ENCODE measurements at places on chromosomes 3 and 15. TPM values are rescaled to one million over a fixed set of nuclear protein-coding genes. Genes with fewer than 3 reads are reported as not detected.

DNA sequence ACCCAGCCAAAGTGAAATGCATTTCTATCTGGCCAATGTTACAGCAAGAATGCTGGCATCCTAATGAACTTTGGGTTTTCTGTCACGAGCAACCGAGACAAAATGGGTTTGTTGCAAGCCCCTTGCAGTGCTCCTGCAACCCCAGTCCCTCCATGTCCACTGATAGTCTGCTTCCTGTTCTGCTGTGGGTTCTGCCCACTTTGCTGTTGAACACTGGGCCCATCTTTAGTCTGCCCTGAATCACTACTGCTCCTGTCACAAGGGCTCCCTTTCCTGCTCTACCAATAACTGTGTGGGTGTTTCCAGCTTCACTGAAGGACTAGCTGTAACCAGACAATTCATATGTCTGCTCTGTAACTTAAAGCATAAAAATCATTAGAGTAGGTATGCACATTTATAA is 12.7 kb upstream of the OXSR1 start:
- no peak for DNase-seq
- no peak overlapping the region for H3K4me3 ChIP-seq
- no peaks in the 10 kb centered on the region for H3K36me3 ChIP-seq
- no peaks in the 10 kb centered on the region for H3K4me1 ChIP-seq
- H3K27me3 ChIP-seq = no peaks in the 10 kb centered on the region

- H3K27ac ChIP-seq = no peak overlapping the region
- H3K4me3 ChIP-seq = no peak overlapping the region
- no peaks in the 10 kb centered on the region for H3K4me1 ChIP-seq
- DNase-seq = no peak
- H3K36me3 ChIP-seq = no peaks in the 10 kb centered on the region
These were observed 7.3 kb downstream of the ILDR1 start for GRCh38 chr3:122014741-122015140.

Gene GRK7
- polyA plus RNA-seq = not detected

DNA sequence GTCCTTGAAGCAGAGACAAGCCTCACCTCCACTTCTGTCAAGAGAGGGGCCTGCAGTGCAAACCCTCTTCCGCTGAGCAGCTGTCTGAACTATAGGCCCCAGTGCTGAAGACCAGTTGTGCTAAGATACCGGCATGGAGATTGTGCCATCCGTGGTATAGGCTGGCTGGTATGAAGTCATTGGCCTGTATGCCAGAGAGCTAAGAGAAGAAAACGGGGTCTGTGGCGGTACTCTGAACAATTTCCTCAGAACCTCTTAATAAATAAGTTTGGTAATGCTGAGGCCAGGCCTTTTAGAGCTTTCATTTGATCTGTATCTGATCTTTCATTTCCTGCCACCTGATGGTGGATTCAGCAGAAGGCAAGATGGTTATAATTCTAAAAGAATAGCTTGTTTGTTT is 123.0 kb downstream of the LRIG1 start:
- H3K4me3 ChIP-seq = no peak overlapping the region
- DNase-seq = no peak
- no peaks in the 10 kb centered on the region for H3K4me1 ChIP-seq
- peaks cover 55% of the 10 kb centered on the region for H3K36me3 ChIP-seq
- no peaks in the 10 kb centered on the region for H3K27me3 ChIP-seq

Gene CHST13
- polyA plus RNA-seq = 0.46 TPM

Gene ZNF860
- polyA plus RNA-seq = 1.3 TPM

Gene SPSB4
- 0.60 TPM for polyA plus RNA-seq

DNA sequence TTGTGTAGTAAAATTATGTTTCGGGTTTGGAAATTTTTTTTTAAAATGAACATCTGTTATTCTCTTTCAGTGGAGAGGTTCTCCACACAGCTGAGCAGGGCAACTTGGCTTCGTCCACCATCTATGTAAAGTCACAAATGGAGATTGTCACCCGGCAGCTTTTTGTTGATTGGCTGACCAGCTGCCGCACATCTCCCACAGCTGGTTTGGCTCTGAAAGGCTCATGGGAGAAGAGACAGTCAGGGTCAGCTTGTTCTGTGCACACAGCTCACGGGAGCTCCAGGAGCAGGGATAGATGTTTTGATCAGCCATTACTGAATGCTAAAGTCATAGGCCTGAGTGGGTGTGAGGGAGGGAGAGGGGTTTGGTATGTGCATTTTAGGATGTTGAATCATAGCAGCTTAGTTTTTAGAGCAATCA is 12.9 kb upstream of the CCDC80 start:
- no peaks in the 10 kb centered on the region for H3K36me3 ChIP-seq
- no peaks in the 10 kb centered on the region for H3K27me3 ChIP-seq
- peak overlapping the region; percentile 61 for H3K27ac ChIP-seq
- peaks cover 26% of the 10 kb centered on the region for H3K4me1 ChIP-seq
- peak; percentile 83 for DNase-seq
- H3K4me3 ChIP-seq = no peak overlapping the region

DNA sequence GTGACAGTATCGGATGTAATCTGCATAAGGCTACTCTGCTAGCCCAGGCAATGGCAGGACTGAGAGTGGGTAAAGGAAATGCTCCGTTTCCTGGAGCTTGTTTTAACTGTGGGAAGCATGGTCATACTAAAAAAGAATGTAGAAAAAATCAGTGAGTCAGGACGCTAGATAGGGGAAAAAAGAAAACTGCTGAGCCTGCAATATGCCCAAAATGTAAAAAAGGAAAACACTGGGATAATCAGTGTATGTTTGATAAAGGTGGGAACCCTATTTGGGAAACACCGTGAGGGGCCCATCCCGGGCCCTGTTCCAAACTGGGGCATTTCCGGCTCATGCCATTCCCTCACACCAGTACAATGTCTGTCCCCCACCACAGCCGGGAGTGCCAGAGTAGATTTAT is 775.8 kb downstream of the ZPLD1 start:
- H3K4me3 ChIP-seq = no peak overlapping the region
- H3K4me1 ChIP-seq = no peaks in the 10 kb centered on the region
- H3K36me3 ChIP-seq = no peaks in the 10 kb centered on the region
- no peaks in the 10 kb centered on the region for H3K27me3 ChIP-seq
- DNase-seq = no peak
- H3K27ac ChIP-seq = no peak overlapping the region

DNA sequence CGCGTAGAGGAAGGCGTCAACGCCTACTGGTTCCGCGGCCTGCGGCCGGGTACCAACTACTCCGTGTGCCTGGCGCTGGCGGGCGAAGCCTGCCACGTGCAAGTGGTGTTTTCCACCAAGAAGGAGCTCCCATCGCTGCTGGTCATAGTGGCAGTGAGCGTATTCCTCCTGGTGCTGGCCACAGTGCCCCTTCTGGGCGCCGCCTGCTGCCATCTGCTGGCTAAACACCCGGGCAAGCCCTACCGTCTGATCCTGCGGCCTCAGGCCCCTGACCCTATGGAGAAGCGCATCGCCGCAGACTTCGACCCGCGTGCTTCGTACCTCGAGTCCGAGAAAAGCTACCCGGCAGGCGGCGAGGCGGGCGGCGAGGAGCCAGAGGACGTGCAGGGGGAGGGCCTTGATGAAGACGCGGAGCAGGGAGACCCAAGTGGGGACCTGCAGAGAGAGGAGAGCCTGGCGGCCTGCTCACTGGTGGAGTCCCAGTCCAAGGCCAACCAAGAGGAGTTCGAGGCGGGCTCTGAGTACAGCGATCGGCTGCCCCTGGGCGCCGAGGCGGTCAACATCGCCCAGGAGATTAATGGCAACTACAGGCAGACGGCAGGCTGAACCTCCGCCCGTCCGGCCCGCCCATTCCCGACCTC is 4.1 kb downstream of the ISLR2 start:
- H3K36me3 ChIP-seq = no peaks in the 10 kb centered on the region
- peaks cover 100% of the 10 kb centered on the region for H3K27me3 ChIP-seq
- peaks cover 54% of the 10 kb centered on the region for H3K4me1 ChIP-seq
- no peak overlapping the region for H3K27ac ChIP-seq
- DNase-seq = peak; percentile 73

- no peaks in the 10 kb centered on the region for H3K36me3 ChIP-seq
- H3K27me3 ChIP-seq = no peaks in the 10 kb centered on the region
- no peak for DNase-seq
- H3K27ac ChIP-seq = no peak overlapping the region
- no peak overlapping the region for H3K4me3 ChIP-seq
These were observed 203.8 kb downstream of the EPHB1 start for GRCh38 chr3:134998855-134999254.

DNA sequence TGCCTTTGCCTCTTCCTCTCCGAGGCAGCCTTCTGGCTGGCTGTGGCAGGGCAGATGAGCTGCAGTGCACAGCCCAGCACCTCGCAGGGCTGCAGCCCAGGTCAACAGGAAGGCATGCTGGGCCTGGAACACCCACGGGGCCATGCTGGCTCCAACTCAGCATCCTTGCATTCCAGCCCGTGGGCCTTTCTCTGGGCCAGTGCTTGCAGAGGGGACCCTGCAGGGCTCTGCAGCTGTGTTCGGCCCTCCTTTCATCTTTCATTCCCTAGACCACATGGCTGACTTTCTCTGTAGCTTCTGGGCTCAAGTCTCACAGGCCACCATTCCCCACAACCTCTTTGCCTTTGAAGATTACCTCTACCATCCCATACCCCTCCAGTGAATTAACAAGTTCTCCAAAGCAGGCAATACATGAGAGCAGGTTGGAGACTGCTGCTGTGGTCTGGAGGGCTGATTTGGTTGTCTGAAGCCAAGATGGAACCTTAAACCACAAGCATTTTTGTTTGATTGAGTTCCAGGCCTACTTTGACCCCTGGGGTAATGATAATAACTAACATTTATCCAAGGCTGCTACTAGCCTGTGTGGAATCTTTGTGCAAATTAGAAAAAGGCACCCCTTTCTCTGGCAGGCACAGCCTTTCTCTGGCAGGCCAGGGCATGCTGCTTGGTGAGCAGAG is 5.9 kb downstream of the FAM131A start:
- no peak for DNase-seq
- peaks cover 20% of the 10 kb centered on the region for H3K4me1 ChIP-seq
- H3K27me3 ChIP-seq = no peaks in the 10 kb centered on the region
- no peak overlapping the region for H3K4me3 ChIP-seq
- H3K36me3 ChIP-seq = peaks cover 44% of the 10 kb centered on the region
- H3K27ac ChIP-seq = no peak overlapping the region

Gene ZNF80
- polyA plus RNA-seq = not detected

DNA sequence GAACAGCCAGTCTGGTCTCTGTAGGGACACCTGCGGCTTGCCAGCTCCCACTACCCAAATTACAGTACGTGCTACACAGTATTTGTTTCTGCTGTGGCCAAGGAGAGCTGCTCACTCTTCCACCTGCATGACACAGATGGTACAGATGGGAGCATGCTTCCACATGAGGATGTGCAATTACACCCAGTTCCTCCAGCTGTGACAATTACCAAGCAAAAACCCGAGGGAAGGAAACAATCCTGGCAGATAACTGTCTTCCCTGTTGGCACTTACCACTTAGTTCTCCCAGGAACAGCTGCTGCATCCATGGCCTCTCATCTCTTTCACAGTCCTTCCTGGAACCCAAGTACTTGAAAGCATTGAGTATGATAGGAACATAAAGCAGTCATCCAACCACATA is 34.4 kb downstream of the DET1 start:
- peaks cover 7% of the 10 kb centered on the region for H3K36me3 ChIP-seq
- H3K4me1 ChIP-seq = no peaks in the 10 kb centered on the region
- DNase-seq = no peak
- no peaks in the 10 kb centered on the region for H3K27me3 ChIP-seq
- H3K4me3 ChIP-seq = no peak overlapping the region
- H3K27ac ChIP-seq = no peak overlapping the region

Gene TMEM207
- not detected for polyA plus RNA-seq

Gene SLC38A3
- 0.07 TPM for polyA plus RNA-seq

GRCh38 chr15:43518197-43518761 is 871 bp downstream of the MAP1A start:
- H3K4me3 ChIP-seq = peak overlapping the region; percentile 52
- H3K36me3 ChIP-seq = peaks cover 29% of the 10 kb centered on the region
- no peak for DNase-seq
- peak overlapping the region; percentile 88 for H3K27ac ChIP-seq
- H3K27me3 ChIP-seq = no peaks in the 10 kb centered on the region

Gene TTC21A
- 2.8 TPM for polyA plus RNA-seq

- peaks cover 23% of the 10 kb centered on the region for H3K36me3 ChIP-seq
- no peak overlapping the region for H3K27ac ChIP-seq
- H3K4me3 ChIP-seq = no peak overlapping the region
- no peaks in the 10 kb centered on the region for H3K4me1 ChIP-seq
These were observed 24.7 kb downstream of the POPDC2 start for GRCh38 chr3:119635719-119636118.

DNA sequence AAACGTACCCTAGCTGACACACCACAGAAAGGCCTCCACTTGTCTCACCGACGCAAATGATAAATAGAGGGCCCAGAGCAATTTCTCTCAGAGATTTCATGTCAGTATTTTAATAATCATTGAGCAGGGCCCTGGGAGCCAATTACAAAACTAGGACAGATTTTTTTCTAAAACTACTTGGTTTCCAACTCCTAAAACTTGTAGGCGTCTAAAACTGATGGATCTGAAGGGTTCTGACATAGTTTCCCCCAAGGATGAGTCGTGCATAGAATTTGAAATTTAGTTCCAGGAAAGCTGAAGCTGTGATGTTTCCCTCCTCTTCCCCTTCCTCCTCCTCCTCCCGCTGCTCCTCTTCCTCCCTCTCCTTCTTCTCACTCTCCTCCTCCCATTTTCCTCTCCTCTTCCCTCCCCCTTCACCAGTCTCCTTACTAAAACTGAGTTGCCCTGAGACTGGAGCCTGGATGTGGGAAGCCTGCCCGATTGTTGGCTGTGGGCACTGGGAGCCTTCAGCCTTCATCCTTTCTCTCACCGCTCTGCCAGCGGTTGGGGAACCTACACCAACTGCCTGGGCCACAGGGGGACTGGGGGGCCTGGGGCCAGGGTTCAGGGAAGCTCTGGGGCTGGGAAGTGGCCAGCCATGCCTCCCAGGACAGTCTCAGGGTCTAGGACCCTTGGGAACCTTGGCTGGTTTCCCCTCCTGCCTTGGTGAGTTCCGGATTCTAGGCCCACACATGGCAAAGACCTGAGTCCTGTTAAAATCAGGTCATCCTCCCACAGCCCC is 73.9 kb upstream of the SLC6A11 start:
- H3K27me3 ChIP-seq = peaks cover 71% of the 10 kb centered on the region
- no peak for DNase-seq
- H3K4me3 ChIP-seq = no peak overlapping the region
- H3K27ac ChIP-seq = no peak overlapping the region
- no peaks in the 10 kb centered on the region for H3K36me3 ChIP-seq

- H3K27ac ChIP-seq = no peak overlapping the region
- H3K36me3 ChIP-seq = no peaks in the 10 kb centered on the region
- H3K4me1 ChIP-seq = no peaks in the 10 kb centered on the region
- DNase-seq = no peak
- H3K4me3 ChIP-seq = no peak overlapping the region
- H3K27me3 ChIP-seq = no peaks in the 10 kb centered on the region
These were observed 25.2 kb upstream of the TSPAN3 start for GRCh38 chr15:77096138-77096537.

GRCh38 chr3:155238845-155239244 is 54.6 kb downstream of the STRIT1 start:
- H3K27me3 ChIP-seq = no peaks in the 10 kb centered on the region
- H3K27ac ChIP-seq = no peak overlapping the region
- no peaks in the 10 kb centered on the region for H3K36me3 ChIP-seq
- no peaks in the 10 kb centered on the region for H3K4me1 ChIP-seq

DNA sequence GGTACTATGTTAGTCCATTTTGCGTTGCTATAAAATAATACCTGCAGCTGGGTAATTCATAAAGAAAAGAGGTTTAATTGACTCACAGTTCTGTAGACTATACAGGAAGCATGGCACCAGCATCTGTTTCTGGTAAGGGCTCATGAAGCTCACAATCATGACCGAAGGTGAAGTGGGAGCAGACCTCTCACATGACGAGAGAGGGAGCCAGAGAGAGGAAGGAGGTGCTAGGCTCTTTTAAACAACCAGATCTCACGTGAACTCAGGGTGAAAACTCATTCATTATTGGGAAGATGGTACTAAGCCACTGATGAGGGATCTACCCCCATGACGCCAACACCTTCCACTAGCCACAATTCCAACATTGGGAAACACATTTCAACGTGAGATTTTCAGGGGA is 301.7 kb upstream of the MDFIC2 start:
- no peak overlapping the region for H3K4me3 ChIP-seq
- no peaks in the 10 kb centered on the region for H3K36me3 ChIP-seq
- H3K27ac ChIP-seq = no peak overlapping the region
- H3K27me3 ChIP-seq = no peaks in the 10 kb centered on the region
- H3K4me1 ChIP-seq = no peaks in the 10 kb centered on the region
